ENCODE measurements at places on chromosomes 6 and 20.

- DNase-seq: no peak
Measured at GRCh38 chr6:66825539-66825938, 1118.5 kb upstream of the EYS start.

DNA sequence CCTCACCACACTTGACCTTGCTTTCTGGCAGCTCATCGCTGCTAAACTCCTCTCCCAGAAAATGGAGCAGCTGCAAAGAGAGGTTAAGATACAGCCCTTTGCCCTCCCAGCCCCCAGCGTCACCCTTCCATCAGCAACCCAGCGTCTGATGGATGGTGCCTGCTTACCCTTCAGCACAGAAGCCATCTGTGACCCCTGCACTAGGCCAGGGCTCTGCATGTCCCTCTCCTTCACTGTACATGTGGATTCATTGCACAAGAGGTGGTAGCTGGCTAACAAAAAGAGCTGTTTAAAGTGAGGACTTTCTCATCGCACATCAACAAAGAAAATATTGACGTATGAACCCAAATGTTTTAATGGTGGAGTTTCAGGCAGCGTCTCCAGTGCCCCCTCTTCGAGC is 12.3 kb downstream of the LBP start:
- DNase-seq: no peak

- no peak for DNase-seq
Measured at GRCh38 chr6:128057541-128057940, 156.7 kb upstream of the THEMIS start.

- DNase-seq: no peak
Measured at GRCh38 chr6:105374010-105374420, 28.9 kb downstream of the PREP start.

GRCh38 chr6:26234421-26235301 is 130.3 kb upstream of the BTN3A2 start:
- DNase-seq: no peak

DNA sequence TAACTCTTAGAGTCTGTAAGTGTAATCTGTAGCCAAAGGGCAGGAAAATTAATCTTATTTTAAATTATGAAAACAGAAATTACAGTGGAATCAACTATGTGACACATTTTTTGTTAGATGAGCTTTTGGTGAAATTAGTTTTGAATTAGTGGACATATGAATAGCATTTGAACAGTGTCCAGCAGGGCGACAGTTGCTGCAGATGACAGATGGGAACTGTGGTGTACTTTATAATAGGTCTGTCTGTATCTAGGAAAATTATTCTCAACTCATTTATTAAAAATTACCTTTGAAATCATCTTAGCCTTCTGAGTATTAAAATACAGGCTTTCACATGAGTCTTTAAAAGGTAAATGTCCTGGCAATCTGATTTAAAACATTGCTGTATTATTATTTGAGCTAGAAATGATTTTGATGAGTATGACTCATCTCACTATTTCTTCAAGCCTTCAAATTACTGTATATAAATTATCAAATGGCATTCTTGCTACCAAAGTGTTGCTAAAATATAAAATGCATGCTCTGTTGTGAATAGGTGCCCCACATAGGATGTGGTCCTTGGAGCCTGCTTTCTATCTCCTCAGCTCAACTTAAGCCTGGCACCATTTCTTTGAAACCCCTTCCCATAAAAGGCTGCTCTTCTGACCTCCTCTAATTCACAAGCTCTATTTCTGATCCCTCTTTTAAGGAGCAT is 150.4 kb downstream of the C6orf58 start:
- no peak for DNase-seq

DNA sequence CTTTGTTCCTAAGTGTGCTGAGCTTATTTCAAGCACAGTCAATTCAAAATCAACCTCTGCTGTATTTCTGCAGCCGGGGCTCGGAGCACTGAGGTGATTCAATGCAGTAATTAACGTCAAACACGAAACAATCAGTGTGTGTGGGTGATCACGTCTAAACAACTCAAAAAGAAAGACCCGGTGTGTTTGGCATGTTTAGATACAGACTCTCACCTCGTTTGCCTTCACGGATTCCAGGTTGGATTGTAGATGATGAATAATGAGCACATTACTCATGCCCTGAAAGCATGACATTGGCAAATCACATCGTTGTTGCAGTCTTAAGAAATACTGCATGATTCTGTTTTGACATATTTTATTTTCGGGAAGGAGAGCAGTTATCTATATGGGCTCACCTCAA is 231.0 kb downstream of the QKI start:
- DNase-seq: no peak

DNA sequence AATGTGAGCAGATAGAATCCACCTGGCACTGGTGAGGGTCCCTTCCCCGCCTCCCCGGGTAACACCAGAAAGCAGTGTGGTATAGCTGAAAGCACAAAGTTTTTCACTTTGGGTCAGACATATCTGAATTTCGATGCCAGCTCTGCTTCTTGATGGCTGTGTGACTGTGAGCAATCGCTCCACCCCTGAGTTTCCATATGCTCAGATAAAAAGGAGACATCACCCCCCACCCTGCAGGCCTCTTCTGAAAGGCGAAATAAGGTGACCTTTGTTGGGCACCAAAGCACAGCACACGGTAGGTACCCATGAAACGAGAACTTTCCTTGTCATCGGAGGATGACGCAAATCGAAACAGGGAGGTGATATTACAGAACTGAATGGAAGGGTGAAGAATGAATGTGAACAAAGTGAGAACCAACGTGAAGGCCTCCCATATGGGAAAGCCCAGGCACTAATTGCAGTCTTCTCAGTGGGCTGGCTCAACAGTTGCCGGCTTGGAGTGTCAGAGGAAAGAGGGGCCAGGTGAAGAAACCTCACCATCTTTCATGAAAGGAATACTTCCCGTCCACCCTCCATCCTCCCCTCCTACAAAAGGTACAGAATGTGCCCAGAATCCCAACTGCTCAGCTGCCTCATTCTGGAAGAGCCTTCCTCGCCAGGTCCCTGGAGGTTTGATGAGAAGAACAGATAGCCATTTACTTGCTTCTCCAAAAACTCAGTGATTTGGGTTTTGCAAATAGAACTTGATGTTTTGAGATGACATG is 61.8 kb downstream of the NFATC2 start:
- no peak for DNase-seq
